ENCODE measurements at places on chromosomes 12 and 14.
A peak's percentile ranks its signal among the peaks of the same experiment; 100 is the strongest.

DNA sequence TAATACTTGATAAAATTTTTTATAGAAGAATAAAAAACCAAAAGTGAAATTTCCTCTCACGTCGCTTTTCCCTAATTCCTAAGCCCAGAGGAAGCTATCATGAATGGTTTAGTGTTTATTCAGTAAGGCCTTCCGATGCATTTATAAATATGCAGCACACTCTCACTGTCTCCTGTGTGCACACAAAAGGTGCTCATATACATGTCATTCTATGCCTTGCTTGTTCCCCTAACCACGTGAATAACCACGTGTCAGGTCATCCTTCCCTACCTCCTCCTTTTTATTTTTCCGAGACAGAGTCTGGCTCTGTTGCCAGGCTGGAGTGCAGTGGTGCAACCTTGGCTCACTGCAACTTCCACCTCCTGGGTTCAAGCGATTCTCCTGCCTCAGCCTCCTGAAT is 29.6 kb downstream of the PIGH start:
- no peak for DNase-seq

GRCh38 chr12:4051596-4051995 is 178.4 kb upstream of the PARP11 start:
- no peak for DNase-seq

- DNase-seq: no peak
Observed at GRCh38 chr12:19165451-19165850, 35.9 kb downstream of the PLEKHA5 start.

- DNase-seq: no peak
Observed at GRCh38 chr14:101405171-101405883, 156.0 kb upstream of the DIO3 start.

DNA sequence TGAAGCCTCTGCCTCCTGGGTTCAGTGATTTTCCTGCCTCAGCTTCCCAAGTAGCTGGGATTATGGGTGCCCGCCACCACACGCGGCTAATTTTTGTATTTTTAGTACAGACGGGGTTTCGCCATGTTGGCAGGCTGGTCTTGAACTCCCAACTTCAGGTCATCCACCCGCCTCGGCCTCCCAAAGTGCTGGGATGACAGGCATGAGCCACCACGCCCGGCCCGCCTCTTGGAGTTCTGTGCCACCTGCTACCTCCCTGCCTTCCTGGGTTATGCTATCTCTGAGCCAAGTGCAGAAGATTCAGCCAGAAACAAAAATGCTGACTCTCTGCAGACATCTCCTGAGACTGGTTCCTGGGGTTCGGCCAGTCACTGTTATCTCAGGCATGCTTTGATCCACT is 13.2 kb downstream of the CABP1 start:
- no peak for DNase-seq

- DNase-seq: no peak
Observed at GRCh38 chr14:104116288-104116755, 22.1 kb upstream of the KIF26A start.

DNA sequence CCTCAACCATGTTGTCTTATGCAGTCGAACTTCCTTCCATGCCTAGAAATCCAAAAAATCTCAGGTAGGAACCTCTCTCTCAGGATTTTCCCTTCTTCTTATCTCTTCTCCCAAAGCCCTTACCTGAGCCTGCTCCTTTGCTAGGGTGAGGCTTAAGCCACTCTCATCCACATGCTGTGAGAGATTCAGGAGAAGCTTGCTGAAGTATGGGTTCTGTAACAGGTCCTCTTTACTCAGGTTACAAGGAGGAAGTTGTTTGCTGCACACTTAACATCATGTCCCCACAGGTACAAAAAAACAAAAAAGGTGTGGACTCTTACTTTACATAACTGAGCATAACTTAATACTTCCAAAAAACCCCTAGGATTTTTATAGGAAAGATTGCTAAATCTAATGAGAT is 4.5 kb downstream of the HAUS4 start:
- DNase-seq: no peak

- DNase-seq: no peak
Observed at GRCh38 chr12:64091186-64091585, 130.9 kb downstream of the KICS2 start.

DNA sequence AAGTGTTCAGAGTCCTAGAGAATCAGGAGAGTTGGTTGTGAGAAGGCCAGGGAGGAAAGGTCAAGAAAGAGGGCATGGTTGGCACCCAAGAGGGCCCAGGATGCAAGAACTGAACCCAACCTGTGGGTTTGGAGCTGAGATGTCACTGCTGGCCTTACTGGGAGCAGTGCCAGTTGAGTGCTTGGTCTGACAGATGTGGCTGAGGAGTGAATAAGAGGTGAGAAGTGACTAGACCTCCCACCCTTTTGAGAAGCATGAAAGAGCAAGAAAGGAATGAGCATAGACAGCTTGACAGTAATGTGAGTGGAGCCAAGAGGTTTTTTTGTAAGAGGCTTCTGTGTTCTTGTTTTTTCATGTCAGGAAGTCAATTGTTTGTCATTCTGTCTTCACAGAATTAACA is 95.3 kb downstream of the FGD4 start:
- DNase-seq: no peak

DNA sequence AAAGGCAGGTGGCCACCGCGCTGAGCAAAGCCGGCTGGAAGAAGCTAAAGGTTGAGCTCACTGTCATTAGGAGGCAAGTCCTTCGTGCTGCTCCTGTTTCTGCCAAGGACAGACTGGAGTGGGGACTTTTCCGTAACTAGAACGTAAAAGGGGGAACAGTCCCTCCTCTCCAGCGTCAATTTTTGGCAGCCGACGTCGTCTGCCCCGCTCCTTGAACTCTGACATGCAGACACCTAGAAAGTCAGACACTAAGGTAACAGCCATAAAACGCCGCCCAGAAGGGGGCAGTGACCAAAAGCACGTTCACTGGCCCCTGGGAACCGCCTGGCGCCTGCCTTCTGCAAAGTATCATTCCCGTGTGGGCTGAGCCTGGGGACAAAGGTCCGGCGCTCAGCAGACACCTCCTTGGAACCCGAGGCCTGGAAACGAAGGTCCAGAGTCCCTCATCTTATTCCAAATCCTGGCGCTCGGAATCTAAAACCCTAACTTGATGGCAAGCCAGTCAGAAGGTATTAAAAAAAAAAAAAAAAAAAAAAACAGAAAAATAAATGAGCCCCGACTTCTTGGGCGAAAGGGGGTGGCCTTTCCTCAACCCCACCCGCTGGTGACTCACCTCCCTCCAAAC is 1.1 kb upstream of the LRP1 start:
- DNase-seq: peak; percentile 17

DNA sequence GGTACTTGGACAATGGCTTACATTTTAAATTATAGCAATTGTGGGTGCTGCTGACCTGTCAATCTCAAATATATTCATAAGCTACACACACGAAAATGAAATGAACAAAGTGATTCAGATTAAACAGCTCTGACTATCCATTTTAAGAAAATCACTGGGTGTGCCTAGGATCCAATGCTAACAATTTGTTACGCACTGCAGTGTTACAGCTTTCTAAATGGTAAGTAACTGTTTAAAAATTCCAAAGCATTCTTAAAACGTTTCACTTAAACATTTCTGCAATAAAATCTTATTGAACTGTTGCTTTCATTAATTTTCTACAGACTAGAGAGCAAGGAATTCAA is 18.9 kb downstream of the LMO3 start:
- DNase-seq: no peak

DNA sequence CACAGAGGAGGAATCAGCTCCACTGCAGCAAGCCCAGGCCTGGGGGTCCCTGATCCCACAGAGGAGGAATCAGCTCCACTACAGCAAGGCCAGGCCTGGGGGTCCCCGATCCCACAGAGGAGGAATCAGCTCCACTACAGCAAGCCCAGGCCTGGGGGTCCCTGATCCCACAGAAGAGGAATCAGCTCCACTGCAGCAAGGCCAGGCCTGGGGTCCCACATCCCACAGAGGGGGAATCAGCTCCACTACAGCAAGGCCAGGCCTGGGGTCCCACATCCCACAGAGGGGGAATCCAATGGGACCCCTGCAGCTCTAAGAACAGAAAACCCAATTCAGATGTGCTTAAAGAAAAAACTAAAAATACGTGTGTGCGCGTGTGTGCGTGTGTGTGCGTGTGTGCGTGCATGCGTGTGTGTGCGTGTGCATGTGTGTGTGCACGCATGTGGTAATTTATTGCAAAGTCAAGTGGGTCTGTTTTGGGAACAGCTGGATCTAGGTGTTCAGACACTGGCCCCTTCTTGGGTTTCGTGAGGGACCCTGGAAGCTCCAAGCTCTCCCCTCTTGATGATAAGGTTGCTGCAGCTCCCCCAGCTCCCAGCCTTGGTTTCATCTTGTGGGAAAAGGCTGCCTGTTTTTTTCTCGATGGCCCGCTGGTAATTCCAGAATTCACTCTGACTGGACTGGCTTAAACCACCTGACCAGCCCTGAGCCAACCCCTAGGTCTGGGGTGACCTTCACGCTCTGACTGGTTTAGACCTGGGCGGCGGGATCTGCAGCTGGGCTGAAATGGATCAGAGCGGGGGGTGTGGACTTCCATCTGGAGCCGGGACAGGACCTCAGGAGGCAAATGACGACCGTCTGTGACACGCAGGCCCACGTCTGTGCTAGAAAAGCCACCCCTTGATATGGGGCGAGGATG is 47.1 kb downstream of the GALNT9 start:
- DNase-seq: no peak

DNA sequence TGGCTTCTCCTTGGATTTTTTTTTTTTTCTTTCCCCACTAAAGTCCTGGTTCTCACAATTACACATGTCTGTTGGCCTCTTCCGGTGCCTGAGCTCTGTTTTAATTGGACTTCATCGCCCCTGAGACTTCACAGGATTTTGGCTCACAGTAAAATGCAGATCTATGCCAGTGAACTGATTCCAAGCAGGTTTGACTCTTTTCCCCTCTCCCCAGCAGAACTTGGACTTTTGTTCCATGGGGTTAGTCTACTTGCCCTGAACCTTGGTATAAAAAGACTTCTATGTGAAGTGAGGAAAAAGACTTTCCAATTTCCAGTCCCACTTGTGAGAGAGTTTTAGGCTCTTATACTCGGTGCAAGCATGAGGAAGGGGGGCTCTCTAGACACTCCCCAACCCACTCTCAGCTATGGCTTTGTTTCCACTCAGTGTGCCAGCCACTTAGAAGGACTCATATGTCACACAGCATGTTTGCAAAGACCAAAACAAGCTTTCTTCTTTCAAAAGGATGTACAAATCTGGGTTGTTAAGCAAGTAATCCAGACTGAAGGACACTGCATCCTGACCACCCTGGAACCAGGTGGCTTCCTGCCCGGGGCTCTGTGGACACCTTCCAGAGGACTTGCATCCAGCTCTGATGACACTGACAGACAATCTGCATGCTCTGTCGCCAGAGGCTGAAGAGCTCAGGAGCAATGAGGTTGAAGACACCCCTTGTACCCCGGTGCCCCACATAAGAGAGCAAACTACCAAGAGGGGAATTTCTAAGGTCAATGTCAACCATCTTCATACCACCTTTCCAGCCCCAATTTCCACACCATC is 221.9 kb upstream of the EGLN3 start:
- no peak for DNase-seq

DNA sequence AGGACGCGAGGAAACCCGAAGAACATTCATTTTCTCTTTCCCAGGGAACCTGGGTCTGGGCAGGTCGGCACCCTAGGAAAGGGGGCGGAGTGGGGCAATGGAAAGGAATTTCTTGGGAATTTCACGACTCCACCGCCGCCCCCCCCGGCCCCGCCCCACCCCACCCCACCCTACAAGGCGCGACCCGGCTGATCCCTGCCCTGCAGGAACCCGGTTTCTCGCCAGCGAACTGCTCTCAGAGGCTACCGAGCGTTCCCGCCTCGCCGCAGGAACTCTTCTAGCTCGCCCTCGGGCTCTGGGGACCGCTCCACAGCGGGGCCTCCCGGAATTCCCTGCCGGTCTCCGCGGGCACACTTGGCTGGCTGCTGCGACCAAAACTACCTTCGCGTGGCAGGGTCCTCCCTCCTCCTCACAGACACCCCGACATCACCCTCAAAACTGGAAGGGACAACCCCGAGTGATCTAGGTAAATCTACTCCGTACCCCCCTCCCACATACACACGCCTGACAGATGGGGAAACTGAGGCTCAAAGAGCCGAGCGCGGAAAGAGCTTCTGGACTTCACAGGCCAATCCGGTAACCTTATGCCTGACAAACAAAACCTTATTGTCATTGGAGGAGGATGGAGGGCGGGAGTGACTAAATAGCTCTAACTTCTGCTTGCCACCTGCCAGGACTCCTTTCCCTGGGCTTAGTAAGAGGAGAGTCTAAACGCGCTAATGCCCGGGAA is 785 bp upstream of the ACTN1 start:
- DNase-seq: no peak

DNA sequence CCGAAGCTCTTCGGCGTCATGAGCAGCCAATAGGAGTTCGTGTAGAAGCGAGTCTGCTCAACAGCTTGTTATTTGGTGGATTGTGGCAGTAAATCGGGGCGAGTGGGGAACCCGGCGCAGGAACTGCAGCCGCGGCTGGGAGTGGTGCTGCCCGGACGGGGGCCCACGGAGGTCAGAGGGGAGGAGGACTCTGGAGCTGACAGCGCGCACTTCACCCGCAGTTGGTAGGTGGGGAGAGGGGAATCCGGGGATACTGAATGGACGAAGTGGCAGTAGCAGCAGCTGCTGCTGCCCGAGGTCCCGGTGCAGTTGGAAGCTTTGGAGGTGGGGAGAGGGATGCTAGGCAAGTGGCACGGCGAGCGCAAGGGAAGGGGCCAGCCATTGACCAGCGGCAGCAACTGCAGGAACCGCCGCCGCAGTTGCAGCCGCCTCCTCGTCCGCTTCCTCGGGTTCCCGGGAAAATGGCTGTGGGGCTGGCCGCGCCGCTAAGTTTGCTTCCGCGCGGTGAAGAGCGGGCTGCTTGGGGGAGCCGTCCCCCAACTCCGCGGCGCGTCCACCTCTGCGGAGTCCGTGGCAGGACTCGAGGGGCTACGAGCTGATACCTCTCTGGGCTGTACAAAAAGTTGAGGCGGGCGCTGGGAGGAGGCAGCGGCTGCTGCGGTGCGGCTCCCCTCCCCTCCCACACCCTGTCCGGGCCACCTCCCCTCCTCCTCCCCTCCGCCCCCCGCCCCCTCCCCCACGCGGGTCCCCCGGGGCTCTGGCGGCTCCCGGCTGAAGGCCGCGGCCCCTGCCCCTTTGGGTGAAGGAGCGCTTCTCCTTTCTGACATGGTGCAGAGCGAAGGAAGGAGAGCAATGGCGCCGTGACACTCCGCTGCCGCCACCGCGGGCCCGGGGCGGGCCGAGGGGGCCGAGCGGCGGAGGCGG is at the start of gene ARID4A:
Gene ARID4A, plus strand, starts transcription at position 79 of the 924 bp plus-strand sequence. CDS start 1,300 bp downstream, outside the sequence.
- DNase-seq: peak; percentile 72

DNA sequence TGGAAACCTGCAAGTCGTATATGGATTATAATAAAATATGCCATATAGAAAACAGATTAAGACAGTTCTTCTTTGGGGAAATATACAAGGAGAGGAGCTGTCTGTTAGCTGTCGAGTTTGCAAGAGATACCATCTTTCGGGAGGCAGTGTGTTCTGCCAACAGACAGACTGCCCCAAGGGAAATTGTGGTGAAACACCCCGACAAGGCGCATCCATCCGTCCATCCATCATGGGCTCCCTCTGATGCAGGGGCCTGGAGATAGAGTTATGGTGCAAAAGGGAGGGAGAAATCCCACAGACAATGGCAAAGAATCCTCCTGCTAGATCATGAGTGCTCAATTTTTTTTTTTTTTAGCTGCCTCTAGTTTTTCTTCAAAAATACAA is 156.3 kb downstream of the DPF3 start:
- DNase-seq: no peak

- peak; percentile 69 for DNase-seq
Observed at GRCh38 chr14:61461808-61462275, 140.5 kb downstream of the PRKCH start.

- DNase-seq: no peak
Observed at GRCh38 chr12:91793676-91794075, 352.0 kb downstream of the BTG1 start.

- DNase-seq: no peak
Observed at GRCh38 chr14:95290871-95291431, 28.8 kb downstream of the CLMN start.

Data from stimulated activated CD4-positive, alpha-beta T cell treated with anti-CD3 and anti-CD28 coated beads, Interleukin-12 subunit alpha, Interleukin-12 subunit beta, amount 100 ng/mL, for 48 hours (primary cell).